AG10803 (cell line): ENCODE measurements at places on chromosomes 13 and 19.

GRCh38 chr19:11377237-11377636, 2.8 kb downstream of the SWSAP1 start:
- DNase-seq = peak; percentile 89

- DNase-seq = no peak
Measured at GRCh38 chr13:19791953-19792537, 9.3 kb upstream of the PSPC1 start.

- DNase-seq = no peak
Measured at GRCh38 chr19:19637186-19637522, 6.3 kb downstream of the GMIP start.

- no peak for DNase-seq
Measured at GRCh38 chr19:38848299-38849146, 1.3 kb downstream of the HNRNPL start.

DNA sequence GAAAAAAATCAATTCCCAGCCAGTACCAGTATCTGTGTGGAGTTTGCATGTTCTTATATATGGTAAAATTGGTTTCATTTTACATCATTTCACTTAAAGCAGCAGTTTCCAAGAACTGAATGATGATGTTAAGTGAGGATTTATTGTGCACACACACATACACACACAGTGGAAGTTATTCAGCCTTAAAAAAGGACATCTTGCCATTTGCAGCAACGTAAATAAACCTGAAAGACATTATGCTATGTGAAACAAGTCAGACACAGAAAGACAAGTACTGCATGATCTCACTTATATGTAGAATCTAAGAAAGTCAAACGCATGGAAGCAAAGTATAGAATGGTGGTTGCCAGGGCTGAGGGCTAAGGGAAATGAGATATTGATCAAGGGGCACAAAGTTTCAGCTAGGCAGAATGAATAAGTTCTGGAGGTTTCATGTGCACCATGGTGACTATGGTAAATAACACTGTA, 5.3 kb downstream of the SIGLECL1 start:
- no peak for DNase-seq

DNA sequence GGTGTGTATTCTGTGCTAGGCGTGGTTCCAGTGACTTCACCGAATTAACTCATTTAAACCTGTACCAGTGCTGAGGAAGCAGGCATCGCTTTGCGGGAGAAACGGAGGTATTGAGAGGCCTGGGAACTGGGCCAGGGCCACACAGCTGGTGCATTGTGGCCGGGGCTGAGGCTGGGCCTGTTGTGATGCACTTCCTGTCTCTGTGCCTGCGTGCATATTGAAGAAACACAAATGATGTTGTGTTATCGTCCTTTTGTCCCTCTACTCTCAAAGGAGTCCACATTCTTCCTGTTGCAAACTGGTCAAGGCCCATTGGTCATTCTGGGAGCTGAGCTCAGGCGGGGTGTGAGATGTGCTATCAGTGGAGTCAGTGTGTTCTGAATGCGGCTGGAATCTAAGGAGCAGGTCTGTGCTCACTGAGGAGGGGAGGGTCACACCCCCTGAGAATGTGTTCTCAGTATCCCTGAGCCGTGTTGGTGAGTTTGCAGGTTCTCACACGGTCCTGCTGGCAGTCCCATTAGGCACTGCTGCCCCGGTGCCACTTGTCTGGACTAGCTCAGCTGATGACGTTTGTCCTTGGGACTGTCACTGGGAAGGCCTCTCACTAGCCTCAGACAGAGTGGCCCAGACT, 62.1 kb downstream of the ARHGEF7 start:
- peak; percentile 30 for DNase-seq

GRCh38 chr19:6677883-6678689, 8.1 kb upstream of the TNFSF14 start:
- no peak for DNase-seq

GRCh38 chr13:87666831-87667230, 4.3 kb upstream of the SLITRK5 start:
- DNase-seq = no peak

GRCh38 chr19:34960940-34961679, 2.9 kb downstream of the ZNF792 start:
- no peak for DNase-seq

- no peak for DNase-seq
Measured at GRCh38 chr19:8161135-8161646, 11.8 kb upstream of the FBN3 start.

DNA sequence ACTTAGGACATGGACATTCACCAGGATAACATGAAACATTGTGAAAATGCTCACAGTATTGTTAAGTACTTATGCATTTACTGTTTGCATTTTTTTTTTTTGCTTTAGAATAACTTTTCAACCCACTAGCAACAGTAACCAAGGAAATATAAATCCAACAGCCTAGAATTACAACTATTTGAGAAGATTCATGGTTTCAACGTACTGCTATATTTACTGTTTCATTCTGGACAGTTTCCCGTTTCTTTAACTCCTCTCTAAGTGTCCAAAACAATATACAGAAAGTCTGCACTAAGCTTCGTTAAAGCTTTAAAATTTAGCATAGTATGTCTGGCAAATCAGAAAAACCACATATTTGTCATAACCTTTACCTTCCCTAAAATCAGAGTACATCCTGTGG, 2.7 kb downstream of the SMAD9 start:
- no peak for DNase-seq

DNA sequence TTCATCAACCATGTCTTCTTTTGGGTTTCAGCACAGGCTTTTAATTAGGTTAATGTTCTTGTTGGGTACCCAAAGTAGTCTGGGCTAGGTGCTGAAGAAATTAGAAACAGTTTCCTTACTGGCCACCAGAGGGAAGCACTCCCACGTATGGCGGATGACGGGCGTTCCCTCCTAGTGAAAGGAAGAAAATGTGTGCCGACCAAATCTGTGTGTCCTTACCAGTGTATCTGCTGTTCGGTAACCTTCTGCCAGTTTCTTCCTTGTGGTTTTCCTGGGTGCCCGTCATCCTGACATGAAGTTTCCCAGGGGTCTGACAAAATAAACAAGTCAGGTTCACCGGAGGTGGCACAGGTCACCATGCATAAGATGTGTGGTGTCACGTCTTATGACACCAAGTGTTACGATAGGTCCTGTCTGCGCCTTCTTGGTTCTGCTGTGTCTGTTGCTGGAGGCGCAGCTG, 6.0 kb upstream of the WDR88 start:
- peak; percentile 66 for DNase-seq

- DNase-seq = no peak
Measured at GRCh38 chr13:110015253-110015652, 228.9 kb upstream of the IRS2 start.

GRCh38 chr13:44429311-44429710, 55.7 kb downstream of the SERP2 start:
- DNase-seq = no peak

GRCh38 chr19:35872180-35872579, 3.8 kb downstream of the APLP1 start:
- no peak for DNase-seq

- no peak for DNase-seq
Measured at GRCh38 chr19:12899891-12900518, 9.0 kb downstream of the GCDH start.

- no peak for DNase-seq
Measured at GRCh38 chr13:57824121-57824520, 192.6 kb downstream of the PCDH17 start.

GRCh38 chr19:19550485-19550929, 12.4 kb downstream of the CILP2 start:
- DNase-seq = peak; percentile 73

DNA sequence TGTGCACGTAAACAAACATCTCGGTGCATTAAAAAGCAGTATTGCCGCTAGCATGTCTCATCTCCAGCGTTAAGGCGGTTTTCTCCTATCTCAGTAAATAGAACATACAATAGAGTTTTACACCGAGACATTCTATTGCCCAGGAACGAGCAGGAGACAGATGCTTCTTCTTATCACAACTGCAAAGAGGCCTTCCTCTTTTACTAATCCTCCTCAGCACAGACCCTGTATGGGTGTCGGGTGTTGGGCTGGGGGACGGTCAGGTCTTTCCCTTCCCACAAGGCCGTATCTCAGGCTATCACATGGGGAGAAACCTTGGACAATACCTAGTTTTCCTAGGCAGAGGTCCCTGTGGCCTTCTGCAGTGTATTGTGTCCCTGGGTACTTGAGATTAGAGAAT, 21.2 kb downstream of the ZNF233 start:
- DNase-seq = no peak

DNA sequence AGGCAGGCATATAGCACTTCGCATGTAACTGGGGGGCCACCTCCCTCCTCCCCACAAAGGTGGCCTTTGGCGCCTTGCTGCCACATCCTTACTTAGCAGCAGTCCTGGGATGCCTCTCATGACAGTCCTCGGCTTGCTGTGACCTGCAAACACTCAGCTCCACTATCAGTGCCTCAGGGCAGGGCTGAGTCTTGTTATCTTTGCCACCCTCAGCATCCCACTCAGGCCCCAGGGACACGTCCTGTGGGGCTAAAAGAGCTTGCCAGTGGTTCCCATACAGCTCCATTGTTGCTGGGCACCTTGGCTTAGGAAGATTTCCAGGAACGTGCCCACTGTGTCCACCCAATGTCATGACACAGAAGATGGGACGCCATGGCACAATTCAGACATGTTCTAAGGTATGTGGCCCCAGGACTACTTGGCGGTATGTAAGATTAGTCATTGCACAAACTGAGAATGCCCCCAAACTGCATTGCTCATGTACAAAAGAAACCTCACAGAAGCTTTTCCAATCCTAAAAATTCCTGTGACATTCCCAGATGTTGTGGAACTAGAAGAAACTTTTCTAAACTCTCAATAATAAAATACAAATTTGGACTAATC, 16.3 kb downstream of the DOCK9 start:
- peak; percentile 41 for DNase-seq

DNA sequence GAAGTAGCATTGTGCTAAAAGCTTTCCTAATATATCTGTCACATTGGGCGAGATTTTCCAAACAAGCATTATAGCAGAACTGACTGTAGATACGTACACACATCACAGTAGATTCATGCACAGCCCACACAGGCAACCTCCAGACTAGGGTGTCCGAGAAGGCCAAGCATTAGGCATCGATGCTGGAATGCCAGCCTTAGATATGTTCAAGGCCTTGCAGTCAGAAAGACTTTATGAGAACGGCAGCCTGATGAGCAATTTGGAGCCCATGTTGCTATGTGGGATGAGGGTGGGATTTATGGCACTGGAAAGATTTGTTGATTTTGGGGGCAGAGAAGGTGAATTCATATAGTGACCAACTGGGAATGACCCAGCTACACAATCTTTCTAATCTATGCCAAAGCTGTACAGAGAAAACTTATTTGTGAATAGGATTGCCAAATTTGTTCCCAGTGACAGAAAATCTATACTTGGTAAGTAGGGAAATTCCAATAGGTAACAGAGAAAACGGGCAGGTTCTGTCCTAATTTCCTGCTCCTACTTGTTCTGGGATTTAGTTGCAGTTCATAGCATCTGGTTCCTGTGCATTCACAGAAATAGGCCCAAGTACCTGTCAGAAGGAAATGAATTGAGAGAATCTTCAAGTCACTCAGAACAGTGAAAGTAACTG, 31.0 kb upstream of the SPRY2 start:
- DNase-seq = no peak

DNA sequence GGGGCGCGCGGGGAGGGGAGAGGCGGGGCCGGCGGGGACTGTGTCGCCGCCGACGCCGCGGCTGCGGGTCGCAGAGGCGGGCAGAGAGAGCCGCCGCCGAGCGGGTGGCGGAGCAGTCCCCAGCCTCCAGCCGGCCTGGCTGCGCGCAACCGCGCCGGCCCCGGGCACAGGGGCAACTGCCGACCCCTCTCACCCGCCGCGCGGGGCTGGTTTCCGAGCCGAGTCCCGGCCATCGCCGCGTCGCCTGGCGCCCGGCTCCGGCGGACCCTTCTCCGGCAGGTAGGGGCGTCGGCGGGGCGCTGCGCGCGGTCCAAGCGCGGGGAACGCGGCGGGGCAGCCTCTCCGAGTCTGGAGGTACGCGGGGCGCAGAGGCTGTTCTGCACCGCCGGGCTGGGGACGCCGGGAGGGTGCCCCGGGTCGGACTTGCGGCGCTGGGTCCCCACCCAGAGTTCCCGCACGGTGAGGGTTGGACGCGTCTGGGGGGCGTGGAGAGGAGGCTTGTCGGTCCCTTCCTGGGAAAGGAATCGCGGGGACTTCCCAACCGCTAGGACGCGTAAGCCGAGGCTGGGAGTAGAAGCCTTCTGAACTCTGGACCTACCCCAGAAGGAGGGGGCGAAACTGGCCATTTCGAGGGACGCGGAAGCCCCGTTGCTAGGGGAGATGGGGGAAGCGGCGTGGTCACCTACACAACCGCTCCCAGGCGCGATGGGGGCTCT, 133.6 kb upstream of the MYO16 start:
- DNase-seq = no peak

DNA sequence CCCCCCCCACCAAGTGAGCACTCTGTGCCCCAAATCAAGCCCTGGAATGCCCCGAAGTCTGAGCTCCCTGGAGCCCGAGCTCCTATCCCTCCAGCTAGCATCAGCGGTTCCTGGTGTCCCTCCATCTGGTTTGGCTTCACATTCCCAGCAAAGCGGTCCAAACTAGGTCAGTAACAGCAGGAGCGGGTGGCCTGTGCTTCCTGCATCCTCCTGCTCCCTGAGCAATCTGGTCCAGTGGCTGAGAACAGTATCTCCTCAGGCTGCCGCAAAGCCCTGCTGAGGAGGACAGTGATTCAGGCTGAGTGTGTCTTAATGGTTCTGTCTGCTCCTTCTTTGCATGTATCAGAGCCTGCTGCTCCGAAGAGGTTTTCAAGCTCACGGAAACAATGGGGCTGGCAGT, 25.9 kb downstream of the RASL11A start:
- DNase-seq = no peak

GRCh38 chr13:73011751-73012150, 47.1 kb upstream of the KLF5 start:
- DNase-seq = no peak

- peak; percentile 1 for DNase-seq
Measured at GRCh38 chr13:90362707-90363106, 984.8 kb upstream of the MIR17HG start.

GRCh38 chr13:40077396-40078027, 422.1 kb downstream of the COG6 start:
- DNase-seq = no peak
